NCI-H2029 (cell line): ENCODE measurements at places on chromosomes 2 and 18.

GRCh38 chr18:13369756-13370510, 151.4 kb downstream of the LDLRAD4 start:
- peak; percentile 28 for DNase-seq

- no peak for DNase-seq
Measured at GRCh38 chr18:48351216-48352050, 57.8 kb downstream of the ZBTB7C start.

GRCh38 chr2:27720004-27720551, 51.4 kb upstream of the MRPL33 start:
- no peak for DNase-seq

DNA sequence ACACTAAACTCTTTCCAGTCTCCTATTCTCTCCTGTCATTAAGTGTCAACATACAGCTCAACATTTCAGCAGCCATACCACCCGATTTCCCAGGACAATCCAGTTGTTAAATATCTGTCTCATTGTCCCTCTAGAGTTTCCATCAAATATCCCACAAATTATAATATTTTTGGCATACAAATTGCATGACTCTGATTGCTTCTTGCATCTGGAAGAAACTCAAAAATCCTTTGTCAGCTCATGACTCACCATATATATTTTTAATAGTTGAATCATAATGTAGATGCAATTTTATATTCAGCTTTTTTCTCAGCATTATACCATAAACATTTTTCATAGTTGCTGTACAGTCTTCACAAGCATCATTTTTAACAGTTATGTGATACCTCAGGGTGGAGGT, 7.2 kb downstream of the SLC30A3 start:
- DNase-seq: no peak

DNA sequence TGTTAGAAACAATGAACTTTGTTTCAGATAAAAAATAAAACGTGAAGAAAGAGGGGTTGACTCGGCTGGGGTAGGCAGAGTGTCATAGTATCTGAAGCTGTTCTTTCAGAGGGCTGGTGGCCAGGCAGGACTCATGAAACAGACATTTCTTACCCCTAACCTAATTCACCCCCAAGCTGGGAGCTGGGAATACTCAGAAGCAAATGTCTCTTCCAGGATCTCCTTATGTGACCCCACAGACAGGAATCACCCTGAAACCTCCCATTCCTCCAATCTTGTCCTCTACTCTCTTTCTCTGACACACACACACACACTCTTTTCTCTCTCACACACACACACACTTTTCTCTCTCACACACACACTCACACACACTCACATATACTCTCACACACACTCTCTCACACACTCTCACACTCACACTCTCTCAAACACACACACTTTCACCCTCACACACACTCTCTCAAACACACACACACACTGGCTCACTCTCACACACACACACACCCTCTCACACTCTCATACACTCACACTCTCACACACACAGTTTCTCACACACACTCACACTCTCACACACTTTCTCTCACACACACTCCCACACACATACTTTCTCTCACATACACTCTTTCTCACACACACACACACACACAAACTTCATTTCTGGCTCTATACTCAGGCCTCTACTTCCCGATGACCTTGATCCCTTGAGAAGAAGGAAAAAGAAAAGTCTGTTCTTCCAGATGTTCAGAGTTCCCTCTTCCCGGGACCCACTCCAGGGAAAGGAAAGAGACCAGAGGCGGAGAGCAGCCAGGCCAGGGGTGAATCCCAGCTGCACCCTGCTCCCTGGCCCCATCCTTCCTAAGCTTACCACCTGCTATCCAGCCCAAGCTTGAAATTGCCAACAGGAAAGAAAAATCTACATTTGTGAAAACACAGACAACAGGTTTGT, 167.7 kb downstream of the TXNL1 start:
- DNase-seq: no peak

DNA sequence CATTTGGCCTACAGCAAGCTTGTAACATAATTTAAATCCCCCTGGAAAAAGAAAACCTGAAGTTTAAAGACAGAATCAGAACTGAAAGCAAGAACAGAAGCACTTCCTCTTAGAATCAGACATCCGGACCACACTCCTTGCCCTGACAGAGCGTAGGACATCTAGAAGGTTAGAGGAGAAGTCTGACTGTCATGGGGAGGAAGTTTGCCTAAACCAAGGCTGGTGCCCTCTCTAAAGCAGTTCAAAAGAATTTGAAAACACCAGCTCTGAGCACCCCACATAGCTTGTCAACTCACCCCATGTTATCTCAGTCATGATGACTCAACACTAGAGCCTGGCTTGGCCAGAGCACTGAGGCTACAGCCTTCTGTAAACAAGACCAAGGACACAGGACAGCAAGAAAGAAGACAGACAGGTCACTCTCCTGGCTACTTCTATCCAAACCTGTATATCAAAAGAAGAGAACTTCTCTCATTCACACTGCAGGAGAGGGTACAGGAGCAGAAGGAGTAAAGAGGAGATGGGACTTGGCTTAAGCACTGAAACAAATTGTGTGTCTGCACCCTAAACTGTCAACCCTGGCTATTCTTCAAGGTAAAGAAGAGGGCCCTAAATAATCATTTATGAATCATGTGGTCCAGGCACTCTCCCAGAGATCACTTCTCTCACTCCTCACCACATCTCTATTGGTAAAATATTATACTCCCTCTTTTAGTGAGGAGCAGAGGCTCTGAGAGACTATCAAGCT, 198.6 kb downstream of the MEMO1 start:
- no peak for DNase-seq

DNA sequence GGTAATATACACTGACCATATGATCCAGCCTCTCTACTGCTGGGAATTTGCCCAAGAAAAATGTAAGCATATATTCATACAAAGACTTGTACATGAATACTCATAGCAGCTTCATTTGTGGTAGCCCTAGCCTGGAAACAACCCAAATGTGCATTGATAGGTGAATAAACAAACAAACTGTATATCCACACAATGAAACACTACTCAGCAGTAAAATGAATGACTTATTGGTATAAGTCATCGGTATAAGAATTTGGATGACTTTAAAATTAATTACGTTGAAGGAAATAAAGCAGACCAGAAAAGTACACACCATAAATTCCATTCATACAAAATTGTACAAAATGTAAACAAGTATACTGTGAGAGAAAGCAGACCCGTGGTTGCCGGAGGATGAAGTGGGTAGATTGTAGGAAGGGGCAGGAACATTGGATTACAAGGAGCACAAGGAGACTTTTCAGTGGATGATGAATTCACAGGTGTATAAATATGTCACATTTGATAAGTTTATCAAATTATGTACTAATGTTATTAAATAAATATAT, 376.7 kb downstream of the TDRD15 start:
- no peak for DNase-seq

DNA sequence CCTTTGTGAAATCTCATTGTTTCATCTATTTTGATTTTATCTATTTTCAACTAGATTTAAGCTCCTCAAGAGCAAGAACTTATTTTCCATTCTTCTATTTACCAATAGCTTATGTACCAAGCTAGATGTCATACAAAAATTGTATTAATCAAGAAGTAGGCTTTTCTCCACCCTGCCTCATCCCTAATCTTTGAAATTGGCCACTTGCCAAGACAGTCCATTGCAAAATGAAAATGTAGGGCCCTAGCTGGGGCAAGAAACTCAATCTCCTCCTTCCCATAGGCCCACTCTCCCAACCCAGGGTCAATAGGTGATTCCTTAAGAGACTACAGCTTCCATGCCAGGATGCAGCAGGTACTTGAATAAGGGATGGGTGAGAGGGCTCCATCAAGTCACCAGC, 39.3 kb upstream of the STPG4 start:
- DNase-seq: no peak

DNA sequence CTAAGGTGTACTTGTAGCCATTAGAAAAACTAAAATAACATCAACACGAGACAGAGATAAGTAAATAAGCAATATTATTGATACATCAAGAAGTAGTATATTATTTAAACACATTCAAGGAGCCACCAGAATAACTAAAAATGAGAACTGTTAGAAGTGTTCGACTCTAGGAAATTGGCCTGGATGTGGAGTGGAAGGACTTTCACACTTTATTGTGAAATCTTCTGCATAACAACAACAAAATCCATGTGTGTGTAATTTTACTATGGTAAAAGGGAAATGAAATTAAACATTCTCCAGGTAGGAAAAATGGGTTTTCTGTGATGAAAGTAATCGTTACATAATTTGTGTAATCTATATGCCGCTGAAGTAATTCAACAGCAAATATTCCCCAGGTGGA, 96.3 kb upstream of the RNF152 start:
- DNase-seq: no peak

- no peak for DNase-seq
Measured at GRCh38 chr18:26119246-26119645, 14.4 kb upstream of the PSMA8 start.

GRCh38 chr2:85828725-85829124, 60.1 kb downstream of the ST3GAL5 start:
- no peak for DNase-seq

DNA sequence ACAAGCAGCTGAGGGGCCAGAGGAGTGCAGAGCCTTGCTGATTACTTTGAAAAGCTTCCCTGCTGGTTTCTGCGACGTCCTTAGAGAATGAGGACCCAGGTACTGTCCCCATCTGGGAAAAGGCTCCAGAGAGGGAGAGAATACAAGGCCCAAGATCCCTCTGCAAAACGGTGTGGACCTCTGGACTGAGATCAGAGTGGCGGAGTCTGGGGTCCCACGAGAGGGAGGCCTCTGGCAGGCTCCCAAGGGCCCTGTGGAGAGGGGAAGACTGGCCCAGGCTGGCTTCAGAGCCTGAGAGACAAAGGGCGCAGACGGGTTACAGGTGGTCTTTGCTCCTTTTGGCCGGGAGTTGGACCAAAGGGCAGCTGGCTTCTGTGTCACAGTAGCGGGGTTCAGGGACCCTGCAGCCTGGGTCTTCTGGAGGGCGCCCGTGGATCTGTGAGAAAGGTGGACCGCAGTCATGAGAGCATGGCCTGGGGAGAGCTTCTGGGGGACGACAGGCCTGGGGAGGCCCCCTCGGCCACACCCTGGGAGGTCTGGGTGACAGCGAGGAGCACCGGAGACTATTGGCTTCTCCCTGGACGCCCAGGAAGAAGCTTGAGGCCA, 805 bp downstream of the SNORC start:
- no peak for DNase-seq

DNA sequence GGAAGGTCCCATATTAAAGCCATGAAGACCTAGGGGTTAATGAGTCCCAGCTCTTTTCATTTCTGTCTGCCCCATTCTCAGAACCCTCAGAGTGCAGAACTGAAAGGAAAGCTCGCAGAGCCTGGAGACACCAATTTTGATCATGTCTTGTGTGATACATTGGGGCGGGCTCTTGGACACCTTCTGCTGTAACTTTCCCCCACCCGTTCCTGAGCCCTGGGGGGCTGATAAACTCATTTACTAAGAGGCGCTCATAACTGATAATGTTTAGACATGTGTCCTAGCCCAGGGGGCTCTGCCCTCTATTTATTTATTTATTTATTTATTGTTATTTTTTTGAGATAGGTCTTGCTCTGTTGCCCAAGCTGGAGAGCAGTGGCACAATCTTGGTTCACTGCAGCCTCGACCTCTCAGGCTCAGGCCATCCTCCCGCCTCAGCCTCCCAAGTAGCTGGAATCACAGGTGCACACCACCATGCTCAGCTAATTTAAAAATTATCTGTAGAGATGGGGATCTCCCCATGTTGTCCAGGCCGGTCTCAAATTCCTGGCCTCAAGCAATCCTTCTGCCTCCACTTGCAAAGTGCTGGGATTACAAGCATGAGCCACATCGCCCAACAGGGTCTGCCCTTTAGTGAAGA, 72.4 kb upstream of the HAAO start:
- no peak for DNase-seq

- no peak for DNase-seq
Measured at GRCh38 chr2:136116813-136117390, 1.0 kb downstream of the CXCR4 start.

- DNase-seq: no peak
Measured at GRCh38 chr2:101094351-101094750, 56.8 kb downstream of the TBC1D8 start.

GRCh38 chr2:166337932-166338331, 37.8 kb downstream of the SCN9A start:
- DNase-seq: no peak

DNA sequence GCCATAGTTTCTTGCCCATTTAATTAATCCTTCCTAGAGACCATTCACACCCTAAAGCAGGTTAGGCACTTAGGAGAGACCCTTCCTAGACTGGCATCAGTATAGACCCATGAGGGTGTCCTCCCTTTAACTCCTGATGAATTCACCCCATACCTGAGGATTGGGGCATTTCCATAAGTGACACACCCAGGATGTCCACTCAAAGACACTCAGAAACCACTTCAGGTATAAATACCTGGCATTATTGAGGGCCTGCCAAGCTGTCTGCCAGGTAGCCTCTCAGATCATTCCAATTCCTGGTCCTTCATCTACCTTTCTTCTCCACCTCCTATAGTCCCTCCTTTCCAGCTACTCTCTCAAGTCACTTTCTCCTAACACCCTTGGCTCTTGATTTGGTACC, 57.5 kb upstream of the SLC14A2 start:
- peak; percentile 38 for DNase-seq

DNA sequence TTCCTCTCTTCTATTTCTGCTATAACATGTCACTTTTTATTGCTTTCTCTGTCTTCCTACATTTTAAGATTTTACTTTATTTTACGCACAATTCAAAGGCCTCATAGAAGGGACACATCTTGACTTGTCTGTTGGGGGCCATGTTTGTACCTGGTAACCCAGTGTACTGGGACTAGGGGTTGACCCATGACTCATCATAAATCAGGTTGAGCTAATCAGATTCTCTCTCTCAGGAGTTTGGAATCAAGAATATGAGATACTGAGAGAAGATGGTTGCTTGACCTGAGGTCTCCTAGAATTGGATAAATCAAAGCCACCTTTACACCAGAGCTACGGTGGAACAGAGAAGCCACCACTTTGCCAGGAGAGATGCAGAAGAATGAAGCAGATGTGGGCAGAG, 153.0 kb downstream of the UXS1 start:
- DNase-seq: no peak

DNA sequence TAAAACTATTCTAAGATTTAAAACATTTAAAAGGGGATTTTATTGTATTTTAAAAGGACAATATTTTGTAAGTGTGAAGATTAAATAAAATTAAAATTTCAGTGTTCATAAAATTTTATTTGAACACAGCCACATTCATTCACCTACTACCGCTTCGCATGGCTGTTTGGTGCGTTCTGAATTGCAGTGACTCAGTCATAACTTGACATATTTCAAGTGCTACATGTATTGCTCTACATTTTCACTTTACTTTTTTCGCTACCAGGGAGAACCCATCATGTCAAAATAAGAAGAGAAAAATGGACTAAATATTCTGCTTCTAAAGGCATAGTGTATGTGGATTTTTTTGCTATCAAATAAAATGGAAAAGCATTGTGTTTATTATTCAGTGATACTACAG, 8.7 kb downstream of the PTH2R start:
- no peak for DNase-seq

GRCh38 chr2:166972002-166972401, 83.7 kb downstream of the XIRP2 start:
- DNase-seq: no peak

GRCh38 chr2:112870841-112871835, 34.6 kb upstream of the IL1B start:
- no peak for DNase-seq
